ENCODE measurements at places on chromosomes 2 and 18. TPM values are rescaled to one million over a fixed set of nuclear protein-coding genes. Genes with fewer than 3 reads are reported as not detected.

The UGT1A10 gene
- not detected for total RNA-seq

The FASTKD2 gene
- 45.5 TPM for total RNA-seq

The CHRNA1 gene
- 0.43 TPM for total RNA-seq

The ALPP gene
- total RNA-seq = not detected

The SETBP1 gene
- 13.4 TPM for total RNA-seq

The ERCC3 gene
- total RNA-seq = 15.8 TPM

DNA sequence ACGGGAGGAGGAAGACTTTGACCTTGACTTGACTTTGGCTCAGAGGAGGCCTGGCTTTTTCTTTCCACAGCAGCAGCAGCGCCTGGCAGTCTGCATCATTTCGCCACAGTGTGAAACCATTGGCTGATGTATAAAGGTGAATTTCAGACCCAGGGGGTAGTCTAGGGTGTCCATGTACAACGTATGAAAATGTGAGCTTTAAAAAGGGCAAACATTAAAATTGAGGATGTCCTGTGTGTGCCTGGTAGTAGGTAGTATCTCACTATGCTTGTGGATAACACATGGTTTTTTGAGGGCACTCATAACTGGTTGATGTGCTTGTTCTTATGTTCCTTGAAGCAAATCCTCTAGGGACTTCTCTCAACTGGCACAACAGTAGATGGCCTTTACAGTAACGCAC lies 86.1 kb downstream of the LPIN1 start:
- DNase-seq = no peak

GRCh38 chr2:232013701-232014353 lies 52.3 kb downstream of the DIS3L2 start:
- DNase-seq = no peak

- DNase-seq = no peak
Measured at GRCh38 chr2:120239488-120240287, 13.0 kb upstream of the RALB start.

DNA sequence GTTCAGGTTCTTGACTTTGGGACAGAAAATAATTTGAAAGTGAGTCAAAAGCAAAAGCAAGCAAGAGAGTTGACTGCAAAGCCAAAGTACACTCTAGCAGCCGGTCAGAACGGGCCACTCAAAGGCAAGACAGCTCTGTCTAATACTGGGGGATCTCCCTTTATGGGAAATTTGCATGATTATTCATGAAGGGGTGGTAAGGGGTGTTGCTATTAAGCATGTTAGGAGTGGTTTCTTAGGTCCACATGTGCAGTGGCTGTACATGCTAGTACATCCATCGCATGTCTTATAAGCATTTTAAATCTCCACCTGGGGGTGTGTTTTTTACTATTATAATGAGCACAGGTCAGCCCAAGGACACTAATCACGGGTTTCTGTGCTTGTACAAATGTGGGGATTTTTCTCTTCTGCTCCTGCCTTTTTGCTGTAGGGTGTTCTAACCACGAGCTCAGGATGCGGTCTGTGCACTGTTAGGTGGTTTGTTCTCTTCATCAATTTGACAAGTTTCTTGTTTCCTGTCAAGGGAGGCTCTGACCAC lies 60.2 kb upstream of the SPP2 start:
- DNase-seq = no peak

DNA sequence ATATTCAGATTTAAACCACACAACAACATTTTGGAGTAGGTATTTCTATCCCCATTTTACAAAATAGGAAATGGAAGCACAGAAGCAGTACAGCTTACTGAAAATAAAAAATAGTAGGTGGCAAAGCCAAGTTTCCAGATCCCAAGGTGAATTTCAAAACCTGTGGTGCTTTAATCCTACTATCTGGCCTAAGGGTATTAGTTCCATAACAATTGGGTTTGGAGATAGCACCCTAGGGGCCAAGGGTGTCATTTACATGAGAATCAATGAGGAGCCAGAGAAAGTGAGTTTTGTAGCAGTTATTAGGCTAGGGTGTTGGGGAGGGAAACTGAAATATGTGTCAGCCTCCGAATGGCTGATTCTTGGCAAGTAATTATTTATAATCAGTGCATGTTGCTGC lies 24.9 kb downstream of the OSBPL6 start:
- no peak for DNase-seq

DNA sequence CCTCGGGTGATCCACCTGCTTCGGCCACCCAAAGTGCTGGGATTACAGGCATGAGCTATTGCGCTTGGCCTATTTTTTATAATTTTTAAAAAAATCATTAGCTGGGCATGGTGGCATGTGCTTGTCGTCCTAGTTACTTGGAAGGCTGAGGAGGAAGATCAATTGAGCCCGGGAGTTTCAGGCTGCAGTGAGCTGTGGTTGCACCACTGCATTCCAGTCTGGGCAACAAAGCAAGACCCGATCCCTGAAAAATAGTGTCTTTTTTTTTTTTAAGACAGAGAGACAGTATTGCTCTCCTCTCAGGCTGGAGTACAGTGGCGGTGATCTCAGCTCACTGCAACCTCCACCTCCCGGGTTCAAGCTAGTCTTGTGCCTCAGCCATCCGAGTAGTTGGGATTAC lies 4.8 kb downstream of the SSB start:
- no peak for DNase-seq

- DNase-seq = no peak
Measured at GRCh38 chr2:197556456-197556855, 40.6 kb downstream of the MOB4 start.

GRCh38 chr2:41495050-41495449 lies 552.8 kb upstream of the PKDCC start:
- no peak for DNase-seq

DNA sequence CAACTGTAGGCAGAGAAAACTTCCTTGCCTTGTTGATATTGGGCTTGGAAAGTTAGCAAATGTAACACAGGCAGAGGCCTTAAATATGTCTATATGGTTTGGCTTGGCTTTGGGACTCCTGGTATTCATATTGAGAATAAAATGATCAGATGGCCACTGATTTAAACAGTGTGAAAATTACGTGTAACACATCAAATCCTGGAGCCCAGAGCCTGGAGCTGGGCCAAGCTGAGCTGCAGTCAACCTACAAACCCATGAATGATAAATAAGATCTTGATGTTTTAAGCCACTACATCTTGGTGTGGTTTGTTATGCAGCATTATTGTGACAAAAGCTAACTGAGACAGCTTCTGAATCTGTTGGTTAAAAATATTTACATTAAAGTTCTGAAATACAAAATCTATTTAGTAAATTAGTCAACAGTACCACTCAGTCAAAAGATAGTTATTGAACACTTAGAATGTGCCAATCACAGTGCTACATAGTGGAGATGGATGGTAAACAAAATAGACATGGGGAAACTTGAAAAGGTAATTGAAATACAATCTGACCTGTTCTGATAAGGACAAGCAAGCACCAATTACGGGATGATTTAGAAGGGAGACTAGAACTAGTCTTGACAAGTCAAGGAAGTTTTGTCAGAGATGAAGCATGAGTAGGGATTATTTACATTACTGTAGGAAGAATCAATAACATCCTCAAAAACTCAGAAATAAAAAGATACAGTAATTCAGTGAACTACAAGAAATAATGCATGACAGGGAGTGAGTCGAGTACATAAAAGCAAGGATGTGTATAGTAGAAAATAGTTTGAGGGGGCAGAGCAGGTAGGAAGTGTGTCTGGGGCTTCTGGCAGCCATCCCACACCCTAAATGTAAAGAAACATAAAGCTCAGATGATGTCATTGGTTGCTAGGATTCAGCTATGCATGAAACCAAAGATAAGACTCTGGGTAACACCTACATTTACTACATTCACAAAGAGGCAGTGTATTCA lies 157.7 kb downstream of the HNMT start:
- no peak for DNase-seq

DNA sequence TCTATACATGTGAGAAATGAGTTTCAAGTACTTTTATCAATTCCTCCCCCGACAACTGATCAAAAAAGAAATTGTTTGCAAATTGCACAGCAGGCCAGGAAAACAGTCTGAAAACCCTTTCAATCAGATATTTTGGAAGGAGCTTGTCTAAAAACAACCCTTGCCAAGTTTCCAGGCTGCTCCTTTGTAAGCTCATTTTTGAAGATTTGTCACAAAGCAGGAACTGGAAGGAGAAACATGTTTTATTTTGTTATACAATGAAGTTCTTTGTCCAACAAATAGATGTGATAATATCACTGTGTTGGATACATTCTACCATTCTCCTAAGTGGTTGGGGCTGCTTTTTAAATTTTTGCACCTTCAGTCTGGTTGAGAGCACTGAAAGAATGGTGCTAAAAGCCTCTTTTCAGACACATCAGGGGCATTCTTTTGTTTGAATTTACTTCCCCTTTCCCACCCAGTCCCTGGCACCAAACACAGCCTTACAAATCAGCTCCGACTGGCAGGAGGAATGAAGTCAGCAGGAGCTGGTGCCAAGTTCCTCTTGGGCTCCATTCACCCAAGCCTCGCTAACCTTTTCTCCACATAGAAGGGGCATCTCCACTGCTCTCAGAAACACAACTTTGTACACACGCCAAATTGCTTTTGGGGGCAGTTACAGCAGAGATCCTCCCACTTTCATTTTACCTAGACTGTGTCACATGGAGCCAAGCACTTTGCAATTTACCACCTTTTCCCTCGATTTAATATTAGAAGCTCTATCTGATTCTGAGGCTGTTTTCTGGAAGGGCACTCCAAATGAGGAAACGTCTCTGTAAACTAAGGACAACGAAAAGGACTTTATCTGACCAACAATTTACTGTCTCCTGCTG lies 88.0 kb downstream of the C1D start:
- DNase-seq = peak; percentile 61

- no peak for DNase-seq
Measured at GRCh38 chr2:205739620-205740019, 57.3 kb downstream of the NRP2 start.

- DNase-seq = no peak
Measured at GRCh38 chr2:223260681-223261080, 208.7 kb downstream of the KCNE4 start.

DNA sequence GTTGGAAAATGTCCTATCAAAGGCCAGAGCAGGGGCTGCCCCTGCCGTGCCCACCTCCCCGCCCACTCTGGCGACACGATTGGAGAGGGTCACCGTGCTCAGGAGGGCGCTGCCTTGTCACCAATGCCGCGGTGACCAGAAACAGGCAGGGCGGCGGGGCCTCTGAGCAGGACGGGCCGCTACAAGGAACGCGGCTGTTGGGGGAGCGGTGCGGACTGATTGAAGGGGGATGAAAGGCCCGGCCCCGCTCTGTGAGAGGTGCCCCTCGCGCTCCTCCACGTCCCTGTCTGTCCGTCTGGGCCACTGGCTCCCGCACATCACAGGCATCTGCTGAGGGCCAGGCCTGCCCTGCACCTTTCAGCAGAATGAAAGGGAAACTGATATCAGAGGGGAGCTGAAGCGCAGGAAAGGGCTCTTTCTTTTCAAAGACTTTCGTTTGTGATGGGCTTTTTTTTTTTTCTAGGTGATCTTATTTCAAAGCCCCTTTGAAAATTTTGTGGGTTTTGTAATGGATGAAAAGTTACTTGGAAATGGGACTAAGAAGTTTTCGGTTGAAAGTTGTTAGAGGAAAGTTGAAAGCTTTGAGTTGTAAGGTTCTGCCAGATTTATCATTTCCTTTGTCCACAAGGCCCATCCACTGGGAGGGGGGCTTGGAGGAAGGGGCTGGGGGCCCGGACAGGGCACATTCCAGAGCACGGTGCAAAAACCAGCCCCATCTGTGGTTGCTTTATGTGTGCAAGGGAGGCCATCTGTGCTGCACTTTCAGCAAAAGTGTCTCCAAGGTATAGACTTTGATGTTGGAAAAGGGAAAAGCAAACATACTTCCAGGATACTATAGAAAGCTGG lies 244.2 kb downstream of the KLHL29 start:
- no peak for DNase-seq

DNA sequence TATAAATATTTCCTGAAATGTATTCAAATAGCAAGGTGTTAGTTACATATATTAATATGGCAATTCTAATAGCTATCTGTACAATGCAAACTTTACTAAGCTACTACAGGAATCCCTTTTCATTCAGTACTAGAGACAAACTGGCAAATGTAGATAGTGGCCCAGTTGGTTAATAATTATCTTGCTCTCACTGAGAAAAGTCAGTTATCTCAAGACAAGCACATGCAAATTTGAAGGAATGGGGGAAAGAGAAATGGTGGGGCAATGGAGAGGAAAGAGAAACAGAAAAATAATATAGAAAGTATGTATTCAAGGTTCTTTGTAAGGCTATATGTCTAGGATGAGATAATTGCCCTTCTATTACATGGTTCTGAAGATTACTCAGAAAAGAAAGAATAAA lies 280.0 kb downstream of the FIGN start:
- DNase-seq = no peak

DNA sequence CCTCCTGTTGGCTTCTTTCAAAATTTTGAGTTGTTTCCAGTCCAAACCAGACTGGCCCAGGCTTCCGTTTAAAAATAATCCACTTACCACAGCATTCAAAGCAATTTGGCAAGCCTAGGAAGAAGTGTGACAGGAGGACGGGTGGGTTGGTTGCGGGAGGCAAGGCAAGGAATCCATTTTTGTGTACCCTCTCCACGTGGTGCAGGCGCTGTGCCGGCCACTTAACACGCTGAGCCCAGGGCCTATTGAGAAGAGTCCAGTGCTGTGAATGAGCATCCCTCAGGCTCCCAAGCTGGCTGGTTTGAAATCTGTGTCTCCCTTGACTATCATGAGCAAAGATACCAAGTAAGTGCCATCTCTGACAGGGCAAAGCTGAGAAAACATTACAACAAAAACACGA lies 160.9 kb downstream of the NCKAP5 start:
- DNase-seq = no peak

DNA sequence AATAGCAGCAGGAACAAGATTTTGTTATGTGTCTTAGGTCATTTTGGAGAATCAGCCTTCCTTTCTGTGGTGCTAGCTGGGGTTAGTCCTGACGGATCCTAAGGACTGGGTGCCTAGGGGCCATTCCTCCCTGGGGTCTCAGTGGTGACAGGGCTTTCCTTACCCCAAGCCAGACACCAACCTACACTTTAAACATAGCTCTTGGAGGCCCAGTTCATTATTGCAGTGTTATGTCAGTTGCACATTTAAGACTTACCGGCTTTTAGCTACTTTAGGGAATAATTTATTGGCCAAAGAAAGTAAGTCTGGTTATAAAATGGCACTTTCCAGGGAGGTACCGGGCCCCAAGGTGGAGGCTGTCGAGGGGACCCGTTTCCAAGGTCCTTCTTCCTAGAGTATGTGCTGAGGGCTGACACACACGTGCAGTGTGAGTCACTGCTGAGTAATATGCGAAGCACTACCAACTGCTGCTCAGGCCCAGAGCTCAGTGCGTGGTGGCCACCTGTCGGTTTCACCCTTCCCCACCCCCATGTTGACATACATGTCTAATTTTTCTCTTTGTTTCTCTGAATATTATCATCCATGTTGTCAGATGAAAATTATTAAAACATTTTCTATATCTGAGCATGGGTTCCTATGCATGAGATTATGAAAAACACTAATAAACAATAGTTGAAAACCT lies 37.0 kb upstream of the GRHL1 start:
- no peak for DNase-seq

DNA sequence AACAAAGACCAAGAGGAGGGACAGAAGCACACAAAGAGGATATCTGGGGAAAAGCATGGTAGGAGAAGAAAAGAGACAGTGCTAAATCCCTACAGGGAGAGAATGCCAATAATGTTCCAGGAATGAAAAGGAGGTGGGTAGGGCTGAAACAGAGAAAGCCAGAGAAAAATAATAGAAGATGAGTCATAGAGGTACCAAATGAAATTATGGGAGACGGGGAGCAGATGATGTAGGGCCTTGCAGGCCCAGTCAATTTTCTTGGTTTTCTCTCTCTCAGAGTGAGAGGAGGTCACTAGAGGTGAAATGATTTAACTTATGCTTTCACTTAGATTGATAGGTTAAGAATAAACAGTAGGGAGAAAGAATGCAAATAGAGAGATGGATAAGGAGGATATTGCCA lies 61.5 kb downstream of the RPRM start:
- no peak for DNase-seq
